Hematopoietic multipotent progenitor cell treated with erythropoietin and hydrocortisone succinate and interleukin-3 and kit ligand, for 6 days (in vitro differentiated cells): ENCODE measurements at places on chromosomes 3 and 15.
A peak's percentile ranks its signal among the peaks of the same experiment; 100 is the strongest.

- DNase-seq, result no peak
These were observed 33.4 kb downstream of the CPEB1 start for GRCh38 chr15:82613747-82614146.

DNA sequence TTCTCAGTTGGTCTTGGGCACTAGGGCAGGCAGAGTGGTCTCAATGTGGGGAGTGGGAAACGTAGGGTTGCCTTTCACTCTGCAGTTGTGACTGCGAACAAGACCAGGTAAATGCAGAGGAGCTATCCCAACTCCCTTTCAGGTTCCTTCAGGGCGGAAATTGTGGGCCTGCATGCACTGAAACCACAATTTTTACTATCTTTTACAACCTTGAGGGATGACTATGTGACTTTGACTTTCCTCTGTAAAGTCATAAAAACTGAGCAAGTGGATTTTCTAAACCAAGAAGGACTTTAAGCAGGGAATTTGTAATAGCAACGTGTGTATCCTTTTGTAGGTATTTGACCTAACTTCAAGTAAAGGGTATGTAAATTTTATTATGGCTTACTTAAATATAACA is 171.4 kb upstream of the CADPS start:
- no peak for DNase-seq

- no peak for DNase-seq
These were observed 49.3 kb downstream of the SLC6A20 start for GRCh38 chr3:45746777-45747622.

DNA sequence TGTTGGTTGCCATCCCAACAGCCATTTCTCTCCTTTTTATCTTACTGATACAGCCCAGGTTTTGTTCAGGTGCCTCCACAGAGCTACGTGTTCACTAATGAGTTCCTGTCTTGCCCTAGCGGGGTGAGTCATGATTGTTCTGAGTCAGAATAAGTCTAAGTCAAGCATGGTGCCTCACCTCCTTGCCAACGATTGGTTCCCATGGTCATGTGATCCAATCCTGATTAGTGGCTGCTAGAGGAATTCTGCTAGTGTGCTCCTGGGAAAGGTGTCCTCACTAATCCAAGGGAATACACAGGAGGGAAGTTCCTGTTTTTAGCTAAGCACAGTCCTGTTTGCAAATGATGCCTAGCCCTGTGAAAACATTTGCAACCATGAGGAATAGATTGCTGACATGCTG is 99.8 kb downstream of the NSUN3 start:
- no peak for DNase-seq

GRCh38 chr15:67762610-67763368 is 62.5 kb upstream of the SKOR1 start:
- no peak for DNase-seq

GRCh38 chr15:29785642-29786041 is 36.6 kb downstream of the TJP1 start:
- DNase-seq, result no peak

DNA sequence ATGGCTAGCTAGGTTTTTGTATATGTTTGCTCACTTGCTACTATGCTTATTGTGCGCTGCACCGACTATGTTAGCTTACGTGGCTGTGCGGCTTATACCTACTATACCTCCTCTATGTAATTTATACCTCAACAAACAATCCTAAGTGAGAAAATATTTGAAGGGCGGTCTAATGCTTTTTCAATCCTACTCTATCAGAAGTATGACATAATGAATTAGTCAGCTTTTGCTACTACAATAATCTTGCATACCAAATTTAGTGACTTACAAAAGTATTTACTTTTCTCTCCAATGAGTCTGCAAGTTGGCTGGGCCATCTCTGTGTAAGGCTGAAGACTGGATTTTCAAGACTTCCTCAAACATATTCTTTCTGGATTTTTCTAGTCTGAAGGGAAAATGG is 391.2 kb upstream of the NECTIN3 start:
- no peak for DNase-seq

DNA sequence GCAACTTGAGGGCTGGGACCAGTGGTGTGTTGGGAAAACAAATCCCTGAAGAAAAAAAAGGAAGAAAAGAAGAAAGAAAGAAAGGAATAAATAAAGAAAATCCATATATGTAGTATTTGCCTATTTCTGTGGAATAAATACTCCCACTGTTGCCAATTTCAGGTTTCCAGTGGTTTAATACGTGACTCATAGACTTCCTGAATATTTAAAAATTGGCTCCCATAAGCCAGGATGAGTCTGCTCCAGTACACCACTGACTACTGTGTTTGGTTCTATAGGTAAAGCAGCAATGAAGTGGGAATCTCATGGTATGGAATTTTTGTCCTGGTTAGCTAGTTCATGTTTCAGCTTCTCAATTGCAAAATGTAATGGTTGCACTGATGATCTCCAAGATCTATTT is 31.6 kb downstream of the PYDC2 start:
- no peak for DNase-seq

GRCh38 chr15:40964006-40964405 is 10.7 kb downstream of the CHAC1 start:
- DNase-seq, result no peak

GRCh38 chr3:114108137-114108536 is 51.6 kb downstream of the QTRT2 start:
- DNase-seq, result peak; percentile 17

- DNase-seq, result no peak
These were observed 62.0 kb upstream of the SLC2A2 start for GRCh38 chr3:171088496-171088895.

DNA sequence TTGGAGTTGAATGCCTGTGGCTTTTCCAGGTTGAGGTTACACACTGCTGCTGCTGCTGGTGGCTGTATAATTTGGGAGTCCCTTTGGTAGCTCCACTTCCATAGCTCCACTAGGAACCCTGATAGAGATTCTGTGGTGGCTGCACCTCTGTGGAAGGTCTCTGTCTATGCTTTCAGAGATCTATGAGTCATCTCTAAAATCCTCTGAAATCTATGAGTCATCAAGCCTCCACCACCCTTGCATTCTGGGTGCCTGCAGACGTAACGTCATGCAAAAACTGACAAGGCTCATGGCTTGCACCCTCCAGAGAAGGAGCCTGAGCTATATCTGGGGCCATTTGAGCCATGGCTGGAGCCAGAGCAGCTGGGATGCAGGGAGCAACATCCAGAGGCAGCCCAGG is 1037.0 kb upstream of the CFAP20DC start:
- DNase-seq, result peak; percentile 3

- DNase-seq, result no peak
These were observed 70.1 kb downstream of the LMLN start for GRCh38 chr3:198030125-198030524.

DNA sequence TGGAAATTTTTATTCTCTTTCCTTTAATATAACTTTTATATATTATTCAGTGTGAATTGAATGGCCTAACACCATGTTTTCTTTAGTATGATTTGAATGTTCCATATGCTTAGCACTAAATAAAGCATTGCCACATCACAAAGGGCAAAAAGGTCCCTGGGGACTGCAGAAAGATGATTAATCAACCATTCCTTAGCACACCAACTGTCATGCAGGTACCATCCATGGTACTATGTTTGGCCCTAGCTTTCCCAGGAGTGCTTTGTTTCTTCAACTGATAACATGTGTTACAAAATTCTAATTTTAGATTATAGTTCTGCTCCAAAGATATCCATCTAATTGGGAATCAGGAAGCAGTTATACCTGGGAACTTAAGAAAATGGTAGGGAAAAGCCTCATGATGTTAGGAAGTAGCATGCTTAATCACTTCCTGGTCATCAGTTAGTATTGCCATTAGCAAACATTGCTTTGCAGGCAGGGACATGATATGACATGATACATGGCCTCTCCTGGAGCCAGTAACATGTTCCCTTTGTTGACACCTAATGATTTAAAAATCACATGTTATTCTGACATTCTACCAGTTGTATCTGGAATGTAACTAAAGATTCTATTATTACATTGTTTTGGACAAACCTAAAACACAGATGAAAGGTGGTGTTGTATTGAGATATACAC is 712.6 kb upstream of the GBE1 start:
- no peak for DNase-seq

- DNase-seq, result no peak
These were observed 57.8 kb upstream of the PLSCR4 start for GRCh38 chr3:146308682-146309081.

- no peak for DNase-seq
These were observed 1.2 kb downstream of the IL20RB start for GRCh38 chr3:136958939-136959338.

GRCh38 chr3:132421832-132422231 is 4.5 kb downstream of the DNAJC13 start:
- no peak for DNase-seq

DNA sequence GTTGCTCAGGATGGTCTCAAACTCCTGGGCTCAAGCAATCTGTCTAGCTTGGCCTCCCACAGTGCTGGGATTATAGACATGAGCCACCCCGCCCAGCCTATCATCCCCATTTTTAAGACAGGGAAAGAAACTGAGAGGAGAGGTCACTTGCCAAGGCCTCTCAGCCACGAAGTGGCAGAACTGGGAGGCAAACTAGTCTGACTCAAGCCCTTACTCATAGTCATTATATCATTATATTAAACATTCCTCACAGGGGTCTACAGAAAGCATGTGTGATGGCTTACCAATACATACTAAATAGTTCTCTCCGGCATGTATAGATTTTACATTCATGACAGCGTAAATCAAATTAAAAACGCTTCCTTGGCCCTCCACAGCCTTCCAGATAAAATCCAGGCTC is 62.0 kb upstream of the ZBTB38 start:
- no peak for DNase-seq

- DNase-seq, result no peak
These were observed 87.8 kb upstream of the LMOD3 start for GRCh38 chr3:69210068-69210730.

- no peak for DNase-seq
These were observed 401.7 kb upstream of the CDIN1 start for GRCh38 chr15:36177590-36178302.

DNA sequence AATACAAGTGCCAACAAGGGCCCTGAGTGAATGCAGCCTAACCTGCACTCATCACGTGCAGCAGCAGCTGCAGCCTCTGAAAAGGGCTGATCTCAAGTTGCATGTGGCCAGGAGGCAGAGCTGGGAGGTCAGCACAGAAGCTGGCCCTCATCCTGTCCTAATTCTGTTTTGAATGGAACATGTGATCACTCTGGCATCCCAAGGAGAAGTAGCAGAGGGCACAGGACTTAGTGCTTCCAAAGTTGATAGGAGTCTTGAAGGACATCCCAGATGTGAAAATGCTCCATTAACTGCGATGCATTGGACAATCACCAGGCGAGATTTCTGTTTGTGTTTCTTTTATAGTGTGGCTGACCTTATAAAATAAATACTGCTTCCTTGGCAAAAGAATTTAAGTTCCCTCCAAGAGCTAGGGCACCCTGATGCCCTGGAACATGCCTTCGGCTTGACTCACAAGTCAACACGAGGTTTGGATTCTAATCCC is 31.6 kb upstream of the STAG1 start:
- DNase-seq, result no peak

- peak; percentile 27 for DNase-seq
These were observed 1.5 kb upstream of the C3orf62 start for GRCh38 chr3:49278548-49278947.

DNA sequence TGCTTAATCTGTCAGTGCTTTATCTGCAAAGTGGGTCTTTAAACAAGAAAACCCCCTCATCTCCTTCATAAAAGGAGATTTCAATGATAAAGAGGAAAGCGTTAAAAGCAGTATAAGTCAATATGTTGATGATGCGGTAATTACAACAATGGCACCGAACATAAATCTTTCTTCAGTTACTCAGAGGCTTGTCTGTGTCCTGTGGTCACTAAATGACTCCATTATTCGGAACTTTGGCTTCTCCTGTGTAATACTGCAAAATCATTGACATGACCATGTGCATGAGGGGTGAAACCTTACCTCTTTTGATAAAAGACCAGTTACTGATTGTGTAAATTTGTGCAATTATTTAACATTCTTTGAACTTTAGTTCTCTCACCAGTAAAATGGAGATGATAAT is 4.8 kb upstream of the USP3 start:
- no peak for DNase-seq

- DNase-seq, result no peak
These were observed 21.1 kb upstream of the SLC41A3 start for GRCh38 chr3:126104742-126105605.

- DNase-seq, result peak; percentile 88
These were observed 37.7 kb downstream of the FAM174B start for GRCh38 chr15:92617549-92618520.

DNA sequence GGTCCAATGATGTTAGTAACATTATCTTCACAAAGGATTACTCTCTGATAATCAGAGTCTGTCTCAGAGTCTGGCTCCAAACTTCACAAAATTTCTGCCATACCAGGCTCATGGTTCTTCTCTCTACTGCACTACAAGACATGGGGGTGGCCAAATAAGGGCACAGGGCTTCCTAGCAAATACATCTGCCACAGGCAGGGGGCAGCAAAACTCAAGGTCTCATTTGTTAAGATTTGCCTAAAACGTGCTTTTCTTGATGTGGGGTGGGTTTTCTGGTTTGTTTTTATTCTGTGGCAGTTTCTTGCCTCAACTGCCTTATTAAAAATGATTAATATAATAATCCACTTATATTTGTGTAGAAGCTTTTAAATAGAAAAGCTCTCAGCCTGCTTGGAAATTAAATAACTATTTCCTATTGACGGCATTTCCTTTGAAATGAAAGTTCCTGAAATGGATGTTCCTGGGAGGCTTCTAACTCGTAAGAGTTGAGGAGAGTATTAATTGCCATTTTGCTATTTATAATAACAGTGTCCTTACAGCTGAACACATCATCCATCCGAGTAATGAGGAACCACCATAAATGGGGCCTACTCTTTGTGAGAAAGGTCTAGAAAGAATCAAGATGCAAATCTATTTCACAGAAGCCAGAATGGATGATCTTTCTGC is 53.8 kb downstream of the SST start:
- DNase-seq, result peak; percentile 76

GRCh38 chr15:100940767-100941379 is 21.7 kb downstream of the LRRK1 start:
- peak; percentile 68 for DNase-seq

GRCh38 chr15:39345176-39345575 is 235.7 kb upstream of the THBS1 start:
- no peak for DNase-seq

DNA sequence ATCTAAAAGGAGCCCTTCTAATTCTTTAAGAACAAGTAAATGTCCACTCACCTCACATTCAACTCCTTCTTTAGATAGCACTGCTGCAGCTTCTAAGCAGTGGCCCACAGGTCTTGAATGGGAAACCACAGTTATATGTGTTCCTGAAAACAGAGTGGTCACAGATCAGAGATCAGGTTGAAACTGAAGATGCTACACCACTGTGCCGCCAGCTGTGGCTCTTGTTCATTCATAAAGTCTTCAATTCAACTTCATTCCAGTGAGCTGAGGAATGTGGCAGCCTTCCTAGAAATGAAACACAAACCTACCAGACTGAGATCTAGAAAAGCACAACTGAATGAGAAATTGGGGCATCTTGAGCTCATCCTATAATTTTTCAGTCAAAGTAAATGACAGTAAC is 4.0 kb downstream of the PDHB start:
- DNase-seq, result no peak

DNA sequence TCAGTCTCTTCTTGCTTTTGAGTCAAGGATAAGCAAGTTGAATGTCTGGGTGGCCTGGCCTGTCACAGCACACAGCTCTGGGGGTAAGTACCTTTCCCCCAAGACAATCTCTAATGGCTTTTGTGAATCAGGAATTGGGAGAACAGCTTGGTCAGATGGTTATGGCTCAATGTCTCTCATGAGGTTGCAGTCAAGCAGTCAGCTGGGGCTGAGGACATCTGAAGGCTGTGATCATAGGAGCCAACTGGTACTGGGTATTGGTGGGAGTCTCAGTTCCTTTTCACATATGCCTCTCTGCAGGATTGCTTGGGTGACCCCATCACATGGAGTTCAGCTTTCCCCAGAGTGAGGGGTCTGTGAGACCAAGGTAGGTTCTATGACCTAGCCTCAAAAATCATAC is 33.0 kb upstream of the TMEM158 start:
- DNase-seq, result no peak
